ENCODE measurements at places on chromosomes 6 and 20.

DNA sequence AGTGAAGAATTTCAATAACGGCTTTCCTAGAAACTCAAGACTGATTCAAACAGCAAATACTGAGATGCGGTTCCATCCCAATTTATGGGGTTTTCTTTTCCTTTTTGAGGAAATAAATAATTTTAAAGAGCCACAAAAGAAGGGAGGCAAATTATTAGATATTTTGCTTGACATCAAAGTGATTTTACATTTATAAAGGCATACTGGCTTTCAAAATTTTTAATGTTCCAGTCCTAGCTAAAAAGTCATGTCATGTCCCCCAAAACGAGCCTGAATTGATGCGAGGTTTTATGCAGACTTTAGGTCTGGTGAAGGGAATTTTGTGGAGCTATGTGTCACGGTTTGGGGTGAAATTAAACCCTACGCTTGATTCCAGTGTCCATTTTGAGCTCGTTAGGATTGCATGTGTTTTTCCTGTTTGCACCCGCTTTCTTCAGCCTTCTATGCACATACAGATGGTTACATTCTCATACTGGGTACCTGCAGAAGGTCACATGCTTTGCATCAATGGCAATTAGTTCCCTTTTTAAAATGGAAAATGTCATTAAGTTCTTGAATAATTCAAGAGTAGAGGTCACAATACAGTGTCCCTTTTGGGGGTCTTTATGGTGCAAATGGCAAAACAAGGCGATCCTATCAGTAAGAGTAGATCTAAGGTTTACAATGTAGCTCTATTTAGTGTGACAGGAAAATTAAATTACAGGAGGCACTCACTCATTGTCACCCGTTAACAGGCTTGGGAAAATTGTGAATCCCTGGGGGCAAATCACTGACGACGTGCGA, 17.3 kb downstream of the FOXA2 start:
- DNase-seq, result no peak

- peak; percentile 34 for DNase-seq
These were observed 236.5 kb upstream of the FOXQ1 start for GRCh38 chr6:1075444-1075843.

- no peak for DNase-seq
These were observed 93.5 kb upstream of the BMP5 start for GRCh38 chr6:55968926-55969325.

DNA sequence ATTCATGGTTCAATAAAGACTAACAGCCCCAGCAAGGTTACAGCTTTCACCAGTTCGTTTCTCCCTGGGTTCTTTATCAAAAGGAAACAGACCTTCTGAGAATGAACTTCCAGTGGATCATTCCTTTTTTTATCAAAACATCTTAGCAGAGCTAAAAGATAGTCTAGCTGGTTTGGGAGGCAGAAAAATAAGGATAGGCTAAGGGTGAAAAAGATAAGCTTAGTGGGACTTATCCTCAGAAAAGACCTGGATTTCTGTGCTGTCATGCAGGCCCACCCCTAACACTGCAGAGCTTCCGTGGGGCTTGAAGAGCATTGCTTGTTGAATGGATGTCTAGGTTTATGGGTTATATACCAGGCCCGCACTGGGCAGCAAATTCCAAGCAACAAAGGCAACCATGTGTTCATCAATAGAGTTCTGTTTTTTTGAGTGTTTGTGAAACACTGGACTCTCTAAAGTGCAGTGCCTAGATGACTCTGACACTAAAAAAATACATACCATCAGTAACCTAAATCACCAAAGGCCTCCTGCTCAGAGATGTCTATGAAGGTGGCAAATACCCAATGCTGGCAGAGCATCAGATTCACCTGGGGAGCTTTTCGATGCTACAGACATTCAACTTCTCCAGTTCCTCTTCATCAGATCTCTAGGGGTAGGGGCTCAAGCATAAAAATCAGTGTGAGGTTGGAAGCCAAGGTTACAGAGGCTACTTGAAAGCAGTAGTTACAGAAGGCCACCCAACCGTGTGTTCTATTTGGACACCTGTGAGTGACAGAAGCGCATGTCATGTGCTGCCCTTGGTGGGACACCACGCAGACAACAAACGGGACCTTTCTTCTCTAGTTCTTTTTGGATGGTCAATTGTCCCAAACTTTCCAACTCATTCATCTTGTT, 53.0 kb downstream of the TNFAIP3 start:
- no peak for DNase-seq

DNA sequence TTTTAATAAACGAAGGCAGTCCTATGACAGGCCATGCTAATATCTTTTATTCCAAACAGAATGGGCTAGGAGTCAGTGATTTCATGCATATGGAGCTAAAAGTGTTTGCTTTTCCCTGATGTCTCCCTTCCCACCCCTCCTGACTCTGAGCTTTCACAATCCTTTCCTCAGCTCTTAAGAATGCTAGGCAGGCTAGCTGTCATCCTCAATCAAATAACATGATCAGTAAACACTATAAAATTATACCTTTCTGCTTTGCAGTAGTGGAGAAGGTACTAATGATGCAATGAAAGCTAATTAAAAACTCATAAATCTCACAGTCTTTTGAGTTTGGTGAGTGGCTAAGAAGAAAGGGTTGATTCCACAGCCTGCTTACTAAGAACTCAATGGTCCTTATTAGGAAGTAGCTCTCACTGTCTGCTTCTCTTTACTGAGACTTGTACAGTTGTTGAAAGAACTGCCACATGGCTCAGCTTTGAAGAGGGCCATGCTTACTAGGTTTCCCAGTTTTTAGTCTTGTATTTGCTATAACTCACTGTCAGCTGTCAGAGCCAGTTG, 250.9 kb upstream of the JAG1 start:
- DNase-seq, result peak; percentile 24

- peak; percentile 64 for DNase-seq
These were observed 33.3 kb downstream of the JPH2 start for GRCh38 chr20:44153636-44154043.

- peak; percentile 49 for DNase-seq
These were observed 42.0 kb upstream of the PLCG1 start for GRCh38 chr20:41095110-41095969.

Measured in AG08396 (cell line).